ENCODE measurements at places on chromosomes 12 and 14. TPM values are rescaled to one million over a fixed set of nuclear protein-coding genes. Genes with fewer than 3 reads are reported as not detected.

- no peak for DNase-seq
These were observed 48.5 kb downstream of the VCPKMT start for GRCh38 chr14:50067723-50068495.

GRCh38 chr12:19641235-19642080 is 202.2 kb downstream of the AEBP2 start:
- no peak for DNase-seq

DNA sequence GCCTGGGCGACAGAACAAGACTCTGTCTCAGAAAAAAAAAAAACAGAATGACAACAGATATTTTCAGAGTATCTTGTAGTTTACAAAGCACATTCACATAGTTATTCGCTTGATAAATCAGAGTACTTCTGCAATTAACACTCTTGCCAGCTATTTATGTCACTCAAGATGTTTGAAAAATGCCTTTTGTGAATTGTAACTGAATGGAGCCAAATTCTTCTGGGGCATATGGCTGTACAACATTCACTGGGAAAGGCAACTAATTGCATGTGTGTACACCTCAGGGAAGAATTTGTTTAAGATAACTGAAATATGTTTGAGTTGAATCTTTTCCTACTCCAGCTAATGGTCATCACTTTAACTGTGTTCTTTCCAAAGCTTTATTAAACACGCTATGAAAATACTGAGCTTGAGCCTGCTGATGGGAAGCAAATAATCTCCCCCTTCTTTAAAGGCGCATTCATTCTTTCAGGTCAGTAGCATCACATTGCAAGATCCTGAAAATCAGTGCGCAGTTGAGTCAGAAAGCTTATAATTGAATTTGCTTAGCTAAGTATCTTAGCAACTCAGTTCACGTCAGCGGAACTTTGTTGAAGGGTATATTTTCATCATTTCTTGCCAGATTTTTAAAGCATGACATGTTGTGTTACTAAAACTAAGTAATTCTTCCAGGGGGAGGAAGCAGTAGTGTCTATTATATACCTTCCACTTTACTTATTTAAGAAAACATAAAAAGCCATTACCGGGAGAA is 66.6 kb downstream of the SINHCAF start:
- DNase-seq, result no peak

GRCh38 chr12:62817556-62818271 is 117.2 kb downstream of the PPM1H start:
- no peak for DNase-seq

DNA sequence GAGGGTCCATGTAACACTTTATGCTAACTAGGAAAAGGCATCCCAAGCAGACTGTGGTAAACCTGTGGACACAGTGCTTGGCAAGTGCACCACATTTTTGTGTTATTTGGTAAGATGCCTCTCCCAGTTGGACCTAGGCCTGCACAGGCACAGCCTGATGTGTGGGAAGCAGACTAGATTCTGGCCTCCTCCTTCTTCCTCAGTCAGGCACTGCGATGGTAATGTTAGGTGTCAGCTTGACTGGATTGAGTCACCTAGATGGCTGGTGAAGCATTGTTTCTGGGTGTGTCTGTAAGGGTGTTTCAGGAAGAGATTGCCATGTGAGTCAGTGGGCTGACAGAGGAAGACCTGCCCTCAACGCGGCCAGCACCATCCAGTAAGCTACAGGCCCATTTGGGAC is 25.3 kb upstream of the RHOJ start:
- DNase-seq, result no peak

- DNase-seq, result no peak
These were observed 44.4 kb downstream of the DGLUCY start for GRCh38 chr14:91158091-91158790.

DNA sequence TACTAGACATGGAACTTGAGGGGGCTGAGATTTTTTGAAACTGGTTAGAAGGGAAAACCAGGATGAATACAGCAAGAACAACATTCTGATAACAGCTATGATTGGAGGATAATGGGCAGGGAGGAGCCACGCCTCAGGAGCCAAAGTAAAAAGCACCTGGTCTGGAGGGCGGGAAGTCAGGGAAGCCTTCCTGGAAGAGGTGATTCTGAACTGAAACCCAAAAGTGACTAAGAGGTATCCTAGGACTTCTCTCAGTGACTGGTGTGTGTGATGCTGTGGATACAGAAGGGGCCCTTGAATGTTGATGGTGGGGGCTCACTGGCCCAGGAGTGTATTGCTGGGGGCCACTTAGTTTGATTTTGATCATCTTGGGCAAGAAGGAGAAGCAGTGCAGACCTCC is 18.8 kb upstream of the GPR68 start:
- DNase-seq, result no peak

The DIO2 gene
- total RNA-seq, result not detected

The SLC7A7 gene
- 0.55 TPM for total RNA-seq

The PIWIL1 gene
- total RNA-seq, result not detected

The PTPRB gene
- total RNA-seq, result not detected

The CLEC14A gene
- not detected for total RNA-seq

The CLEC1A gene
- total RNA-seq, result not detected

The STX2 gene
- total RNA-seq, result 41.1 TPM

Data from T-helper 17 cell (primary cell).